ENCODE measurements at places on chromosomes 1 and 21.

DNA sequence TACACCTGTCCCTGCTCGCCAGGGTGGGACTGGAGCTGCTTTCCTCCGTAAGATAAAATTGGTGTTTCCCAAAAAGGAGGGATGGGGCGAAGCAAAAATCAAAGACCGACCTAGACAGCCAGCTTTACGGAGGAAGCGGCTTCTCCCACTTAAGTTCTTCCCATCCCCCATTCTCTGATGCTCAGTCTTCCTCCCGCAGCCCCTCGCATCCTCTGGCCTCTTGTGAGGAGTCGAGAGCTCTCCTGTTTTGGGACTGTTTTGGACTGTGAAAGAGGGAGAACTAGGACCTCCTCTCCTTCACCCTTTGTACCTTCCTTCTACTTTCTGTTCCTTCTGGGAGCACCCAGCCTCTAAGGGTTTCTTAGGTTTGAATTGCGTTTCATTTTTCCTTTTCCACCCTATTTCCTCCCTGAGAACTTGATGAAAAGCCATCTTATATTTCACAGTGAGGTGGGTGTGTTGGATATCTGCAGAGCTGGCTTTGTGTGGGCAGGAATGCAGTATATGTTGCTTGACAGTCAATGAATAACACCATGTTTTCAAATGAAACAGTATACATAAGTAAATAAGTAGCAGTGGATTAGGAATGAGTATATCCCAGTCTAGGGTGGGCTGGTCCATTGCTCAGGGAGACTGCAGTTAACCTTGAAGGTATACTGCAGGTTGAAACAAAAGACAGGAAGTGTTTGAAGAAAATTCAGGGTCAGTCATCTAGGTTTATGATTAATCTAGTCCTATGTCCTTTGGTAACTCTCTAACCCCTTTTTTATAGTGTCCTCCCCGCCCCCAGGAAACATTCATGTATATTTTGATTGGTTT lies 848 bp downstream of the CTTNBP2NL start:
- H3K27ac ChIP-seq = peak overlapping the region; percentile 67
- H3K4me1 ChIP-seq = peaks cover 15% of the 10 kb centered on the region
- no peaks in the 10 kb centered on the region for H3K36me3 ChIP-seq

- H3K27me3 ChIP-seq = no peaks in the 10 kb centered on the region
- H3K27ac ChIP-seq = no peak overlapping the region
- no peaks in the 10 kb centered on the region for H3K4me1 ChIP-seq
- H3K4me3 ChIP-seq = no peak overlapping the region
These were observed 91.2 kb upstream of the PALMD start for GRCh38 chr1:99554727-99555126.

GRCh38 chr1:204628868-204629267 lies 56.7 kb downstream of the LRRN2 start:
- H3K27me3 ChIP-seq = no peaks in the 10 kb centered on the region
- no peaks in the 10 kb centered on the region for H3K36me3 ChIP-seq
- peaks cover 7% of the 10 kb centered on the region for H3K4me1 ChIP-seq
- H3K4me3 ChIP-seq = no peak overlapping the region
- no peak overlapping the region for H3K27ac ChIP-seq

DNA sequence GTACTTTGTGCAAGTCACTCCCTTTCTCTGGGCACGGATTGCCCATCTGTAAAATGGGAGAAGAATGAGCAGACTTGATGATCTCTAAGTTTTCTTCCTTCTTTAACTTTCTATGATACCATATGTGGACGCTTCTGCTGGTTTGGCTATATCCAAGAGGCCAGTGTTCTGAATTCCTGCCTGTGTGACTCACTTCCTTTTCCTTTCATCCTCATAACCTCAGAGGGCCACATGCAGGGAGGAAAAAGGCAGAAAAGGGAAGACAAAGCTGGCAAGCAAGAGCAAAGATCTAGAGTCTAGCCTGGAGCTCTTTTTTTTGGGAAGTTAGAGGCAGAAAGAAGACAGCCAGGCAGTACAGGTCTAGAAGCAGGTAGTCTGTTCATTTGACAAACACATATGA lies 151.2 kb downstream of the OMA1 start:
- H3K27me3 ChIP-seq = peaks cover 14% of the 10 kb centered on the region
- DNase-seq = peak; percentile 34
- H3K27ac ChIP-seq = no peak overlapping the region
- H3K4me1 ChIP-seq = peaks cover 27% of the 10 kb centered on the region
- no peaks in the 10 kb centered on the region for H3K36me3 ChIP-seq

- H3K36me3 ChIP-seq = no peaks in the 10 kb centered on the region
- no peak for DNase-seq
- H3K27ac ChIP-seq = no peak overlapping the region
- H3K27me3 ChIP-seq = no peaks in the 10 kb centered on the region
These were observed 159.1 kb downstream of the BRINP2 start for GRCh38 chr1:177329871-177330270.

Data from HCT116 (cell line).